Hepatocyte (in vitro differentiated cells): ENCODE measurements at places on chromosomes 3 and 15.

DNA sequence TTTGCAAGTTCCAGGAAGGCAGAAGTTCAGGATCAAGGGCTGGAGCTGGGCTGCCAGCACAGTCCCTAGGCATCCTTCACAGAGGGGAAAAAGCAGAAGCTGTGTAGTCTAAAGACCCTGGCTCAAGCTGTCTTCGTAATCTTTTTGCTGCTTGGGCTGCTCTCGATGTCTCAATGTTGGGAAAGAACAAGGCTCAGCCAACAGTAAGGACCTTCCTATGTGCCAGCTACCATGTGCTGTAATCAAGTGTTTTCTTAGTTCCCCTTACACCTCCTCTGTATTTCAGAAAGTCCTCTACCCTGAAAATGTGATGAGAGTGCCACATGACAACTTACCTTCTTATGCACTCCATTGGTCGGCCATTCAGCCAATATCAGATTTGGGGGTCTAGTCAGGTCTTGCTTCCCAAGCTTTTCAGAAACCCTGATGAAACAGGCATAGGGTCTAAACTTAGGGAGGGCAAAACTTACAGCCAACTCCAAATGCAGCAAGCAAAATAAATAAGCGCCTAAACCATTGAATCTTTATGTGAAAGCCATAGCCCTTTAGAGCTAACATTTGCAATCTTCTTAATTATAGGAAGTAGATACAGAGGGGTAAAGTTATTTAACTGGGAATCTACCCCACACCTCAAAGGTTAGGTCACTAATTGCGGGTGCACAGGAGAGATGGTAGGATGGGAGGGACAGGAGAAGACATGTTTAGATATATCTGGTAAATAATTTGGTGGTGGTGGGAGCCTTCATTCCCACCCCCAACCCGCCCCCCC, 1.2 kb upstream of the EDEM1 start:
- DNase-seq = peak; percentile 23

GRCh38 chr3:55629432-55629831, 142.3 kb upstream of the WNT5A start:
- peak; percentile 53 for DNase-seq

GRCh38 chr3:145820170-145820569, 340.8 kb downstream of the PLOD2 start:
- DNase-seq = no peak

- DNase-seq = no peak
These were observed 33.4 kb downstream of the CCDC33 start for GRCh38 chr15:74269362-74270035.

- no peak for DNase-seq
These were observed 267.7 kb downstream of the PTPRG start for GRCh38 chr3:61828880-61829721.

- no peak for DNase-seq
These were observed 88.2 kb downstream of the PTPRG start for GRCh38 chr3:61649381-61650170.

- peak; percentile 93 for DNase-seq
These were observed 515 bp upstream of the EIF3J start for GRCh38 chr15:44536302-44536961.
